ENCODE measurements at places on chromosomes 2 and 18.

DNA sequence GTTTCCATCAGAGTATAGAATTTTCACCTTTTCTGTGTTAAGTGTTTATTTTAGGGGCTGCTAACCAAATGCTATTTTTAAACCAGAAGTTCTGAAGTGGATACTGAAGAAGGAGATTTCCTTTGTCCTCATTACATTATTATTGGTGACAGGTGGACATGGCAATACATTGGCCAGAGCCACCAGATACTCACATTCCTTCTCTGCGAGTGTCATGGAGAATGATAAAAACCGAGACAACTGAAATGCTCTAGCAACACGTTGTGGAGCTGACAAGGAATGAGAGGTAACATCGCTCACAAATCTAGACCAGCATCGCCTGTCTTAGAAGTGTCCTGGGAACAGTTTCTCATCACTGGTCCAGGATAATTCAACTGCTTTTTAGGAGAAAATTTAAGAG is 241.2 kb downstream of the IRS1 start:
- no peak for DNase-seq

DNA sequence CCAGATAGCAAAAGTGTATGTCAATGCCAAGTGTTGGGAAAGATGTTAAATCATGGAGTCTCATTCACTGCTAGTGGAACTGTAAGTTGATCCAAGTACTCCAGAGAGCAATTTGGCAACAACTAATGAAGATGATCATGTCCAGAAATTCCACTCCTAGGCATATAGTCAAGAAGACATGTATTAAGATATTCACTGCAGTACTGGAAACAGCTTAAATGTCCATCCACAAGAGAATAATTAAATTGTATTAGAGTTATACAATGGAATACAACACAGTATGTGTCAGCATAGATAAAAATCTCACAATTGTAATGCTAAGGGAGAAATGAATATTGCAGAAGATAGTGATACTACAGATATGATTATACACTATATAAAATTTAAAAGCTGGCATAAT is 15.2 kb upstream of the LBH start:
- DNase-seq = no peak

GRCh38 chr18:60892441-60892840 is 440.8 kb upstream of the CDH20 start:
- no peak for DNase-seq

DNA sequence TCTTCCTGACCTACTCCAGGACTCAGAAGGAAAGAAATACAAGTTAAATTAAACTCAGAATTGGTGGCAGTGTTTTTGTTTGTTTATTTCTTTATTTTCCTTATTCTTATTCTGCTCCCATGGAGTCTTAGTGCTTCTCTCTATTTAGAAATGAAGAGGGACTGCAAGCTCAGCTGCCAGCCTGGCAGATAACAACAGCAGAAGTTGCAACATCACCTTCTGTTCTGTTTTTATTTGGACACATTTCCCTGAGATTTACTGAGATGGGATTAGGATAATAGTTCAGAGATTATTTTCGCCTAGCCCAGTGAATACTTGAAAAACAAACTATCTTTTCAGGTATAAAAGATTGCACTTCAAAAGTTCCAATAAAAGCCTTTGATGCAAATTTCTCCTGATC is 70.4 kb upstream of the DTNA start:
- no peak for DNase-seq

DNA sequence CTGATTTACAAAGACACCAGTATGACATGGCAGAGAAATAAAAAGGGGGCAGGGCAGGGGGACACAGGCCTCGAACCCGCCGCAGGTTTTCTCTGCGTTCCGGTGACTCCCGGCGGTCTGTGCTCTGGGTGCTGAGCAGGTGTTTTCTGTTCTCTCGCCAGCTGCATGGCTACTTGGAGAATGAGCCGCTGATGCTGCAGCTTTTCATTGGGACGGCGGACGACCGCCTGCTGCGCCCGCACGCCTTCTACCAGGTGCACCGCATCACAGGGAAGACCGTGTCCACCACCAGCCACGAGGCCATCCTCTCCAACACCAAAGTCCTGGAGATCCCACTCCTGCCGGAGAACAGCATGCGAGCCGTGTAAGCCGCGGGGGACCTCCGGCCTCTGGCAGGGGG is 52.9 kb downstream of the NFATC1 start:
- no peak for DNase-seq

- no peak for DNase-seq
Measured at GRCh38 chr2:41668529-41668928, 379.3 kb upstream of the PKDCC start.

DNA sequence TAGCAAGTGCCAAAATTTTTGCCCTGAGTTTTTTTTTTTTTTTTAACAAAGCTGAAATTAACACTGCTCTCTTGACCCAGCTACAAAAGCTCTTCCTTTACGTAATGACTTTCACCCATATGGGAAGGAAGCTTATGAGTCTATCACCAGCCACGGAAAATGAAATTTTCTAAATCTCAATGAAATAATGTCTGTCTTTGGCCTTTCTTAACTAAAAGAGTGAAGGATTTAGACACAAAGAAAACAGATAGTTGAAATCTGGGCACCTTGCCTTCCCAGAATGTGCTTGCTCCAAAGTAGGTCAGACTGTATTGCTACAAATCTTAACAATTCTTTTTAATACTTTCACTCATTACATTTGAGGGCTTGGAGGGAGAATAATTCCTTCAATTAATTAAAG is 180.8 kb upstream of the MGAT5 start:
- DNase-seq = no peak

DNA sequence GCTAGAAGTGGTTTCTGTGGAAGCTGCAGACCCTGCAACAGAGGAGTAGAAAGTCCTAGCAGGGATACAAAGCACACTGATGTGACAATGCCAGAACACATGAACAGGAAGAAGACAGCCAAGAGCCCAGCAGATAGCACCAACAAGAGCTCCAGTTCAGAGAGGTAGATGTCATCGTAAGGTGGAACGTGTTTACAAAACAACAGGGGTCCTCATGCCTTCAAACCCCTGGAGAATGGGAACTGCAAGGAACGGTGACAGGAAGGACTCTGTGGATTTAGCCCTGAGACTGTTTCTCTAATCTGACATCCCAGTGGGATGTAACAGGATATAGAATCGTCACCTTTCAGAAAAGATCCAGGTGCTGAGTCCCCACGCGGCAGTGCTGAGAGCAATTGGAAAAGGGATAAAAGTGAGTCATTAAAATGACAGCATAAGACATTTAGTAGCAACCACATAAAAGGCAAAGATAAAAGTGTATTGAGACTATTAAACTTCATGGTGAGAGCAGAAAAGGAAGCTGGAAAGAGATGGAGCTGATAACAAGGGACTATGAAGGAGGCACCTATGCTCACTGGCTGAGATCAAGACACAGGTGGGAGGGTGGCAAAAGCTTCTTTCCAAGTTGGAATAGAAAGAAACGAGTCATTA is 195.2 kb downstream of the FBXO15 start:
- no peak for DNase-seq

DNA sequence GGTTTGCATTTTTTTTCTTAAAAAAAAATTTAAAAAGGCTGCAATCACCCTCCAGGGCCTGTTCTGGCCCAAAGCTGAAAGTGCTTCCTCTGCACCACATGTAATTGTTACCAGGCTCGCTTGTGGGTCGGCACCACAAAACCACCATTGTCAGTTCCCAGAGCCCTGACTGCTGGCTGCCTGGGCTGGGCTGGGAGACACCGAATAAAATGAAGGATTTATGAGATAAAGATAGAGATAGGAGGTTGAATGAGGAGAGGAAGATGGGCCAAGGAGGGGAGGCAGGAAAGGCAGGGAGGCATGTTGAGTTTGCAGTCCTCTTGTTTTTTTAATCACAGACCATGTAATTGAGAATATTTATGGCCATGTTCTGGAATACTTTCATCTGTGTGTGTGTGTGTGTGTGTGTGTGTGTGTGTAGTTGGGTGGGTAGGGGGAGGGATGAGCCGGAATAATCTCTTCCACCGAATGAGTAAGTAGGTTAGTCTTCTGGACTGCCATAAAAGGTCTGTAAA is 14.7 kb downstream of the NRP2 start:
- DNase-seq = no peak

GRCh38 chr2:96594691-96595152 is 43.4 kb downstream of the KANSL3 start:
- no peak for DNase-seq

GRCh38 chr2:191544461-191545062 is 133.4 kb upstream of the NABP1 start:
- DNase-seq = no peak

GRCh38 chr2:236570081-236570868 is 650 bp downstream of the ACKR3 start:
- no peak for DNase-seq

DNA sequence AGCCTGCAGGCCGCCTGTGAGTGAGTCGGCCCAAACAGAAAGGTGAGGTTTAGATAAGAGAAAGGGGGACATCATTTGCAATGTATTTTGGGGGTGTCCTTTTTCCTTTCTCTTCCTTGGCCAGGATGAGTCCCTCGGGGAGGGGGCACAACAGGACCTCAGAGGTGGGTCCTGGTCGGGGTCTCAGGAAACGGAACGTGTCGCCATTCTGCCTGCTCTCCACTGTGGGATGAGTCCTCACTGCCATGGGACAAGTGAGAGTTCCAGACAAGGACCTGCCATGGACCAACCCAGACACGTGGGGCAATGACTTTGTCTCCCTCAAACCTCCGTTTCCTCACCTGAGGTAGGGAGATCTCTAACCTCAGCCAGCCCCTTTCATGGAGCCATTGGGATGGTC is 67.9 kb upstream of the TAF1B start:
- DNase-seq = no peak
